ENCODE measurements at places on chromosomes 5 and 9.

- no peak for DNase-seq
Measured at GRCh38 chr5:168772316-168772961, 193.3 kb upstream of the PANK3 start.

- DNase-seq: no peak
Measured at GRCh38 chr5:78339617-78340436, 20.6 kb upstream of the SCAMP1 start.

- no peak for DNase-seq
Measured at GRCh38 chr5:52786949-52787599, 642 bp upstream of the ITGA1 start.

GRCh38 chr5:90015584-90016018, 394.0 kb downstream of the CETN3 start:
- no peak for DNase-seq

DNA sequence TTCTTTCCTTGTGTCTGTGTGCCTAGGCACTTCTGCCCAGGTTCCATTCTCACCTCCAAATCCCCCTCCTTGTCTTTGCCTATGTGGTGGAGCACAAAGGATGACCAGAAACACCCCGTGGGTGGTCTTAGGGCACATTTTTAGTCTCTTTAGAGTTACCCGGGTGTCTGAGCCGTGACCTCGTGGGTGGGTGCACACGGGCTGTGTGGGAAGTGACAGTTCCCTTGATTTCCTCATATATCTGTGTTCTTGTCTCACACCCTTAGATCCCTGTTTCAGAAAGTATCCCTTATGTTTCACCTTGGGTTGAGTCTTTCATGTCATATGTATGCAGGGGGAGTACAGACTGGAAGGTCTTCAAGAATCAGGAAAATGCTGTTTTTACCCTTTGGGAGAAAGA, 13.4 kb upstream of the SMIM32 start:
- DNase-seq: no peak

DNA sequence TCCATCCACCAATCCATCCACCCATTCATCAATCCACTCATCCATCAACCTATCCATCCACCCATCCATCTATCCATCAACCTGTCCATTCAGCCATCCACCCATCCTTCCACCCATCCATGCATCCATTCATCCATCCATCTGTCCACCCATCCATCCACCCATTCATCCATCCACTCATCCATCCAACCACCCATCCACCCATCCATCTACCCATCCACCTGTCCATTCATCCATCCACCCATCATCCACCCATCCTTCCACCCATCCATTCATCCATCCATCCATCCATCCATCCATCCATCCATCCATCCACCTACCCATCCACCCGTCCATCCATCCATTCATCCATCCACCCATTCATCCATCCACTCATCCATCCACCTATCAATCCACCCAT, 195.8 kb downstream of the NXNL2 start:
- DNase-seq: no peak

GRCh38 chr9:34546834-34547827, 24.3 kb upstream of the ENHO start:
- DNase-seq: no peak

GRCh38 chr9:105877721-105878120, 183.4 kb downstream of the TMEM38B start:
- DNase-seq: no peak

GRCh38 chr5:115022303-115022702, 147.4 kb downstream of the TRIM36 start:
- no peak for DNase-seq

GRCh38 chr5:15587916-15588315, 87.9 kb downstream of the FBXL7 start:
- DNase-seq: no peak

DNA sequence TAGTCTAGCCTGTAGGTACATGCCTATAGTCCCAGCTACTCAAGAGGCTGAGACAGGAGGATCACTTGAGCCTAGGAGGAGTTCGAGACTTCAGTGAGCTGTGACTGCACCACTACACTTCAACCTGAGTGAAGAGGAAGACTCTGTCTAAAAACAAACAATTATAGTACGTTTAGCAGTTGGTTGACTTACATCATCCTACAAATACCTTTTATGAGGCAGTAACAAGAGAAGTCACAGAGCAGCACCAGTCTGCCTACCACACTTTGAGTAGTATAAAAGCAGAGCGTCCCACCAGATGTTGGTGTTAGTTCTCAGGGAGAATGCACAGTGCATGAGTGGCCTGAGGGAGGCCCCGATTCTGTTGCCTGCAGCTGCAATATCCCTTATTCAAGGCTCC, 16.1 kb downstream of the ZFR start:
- DNase-seq: no peak

DNA sequence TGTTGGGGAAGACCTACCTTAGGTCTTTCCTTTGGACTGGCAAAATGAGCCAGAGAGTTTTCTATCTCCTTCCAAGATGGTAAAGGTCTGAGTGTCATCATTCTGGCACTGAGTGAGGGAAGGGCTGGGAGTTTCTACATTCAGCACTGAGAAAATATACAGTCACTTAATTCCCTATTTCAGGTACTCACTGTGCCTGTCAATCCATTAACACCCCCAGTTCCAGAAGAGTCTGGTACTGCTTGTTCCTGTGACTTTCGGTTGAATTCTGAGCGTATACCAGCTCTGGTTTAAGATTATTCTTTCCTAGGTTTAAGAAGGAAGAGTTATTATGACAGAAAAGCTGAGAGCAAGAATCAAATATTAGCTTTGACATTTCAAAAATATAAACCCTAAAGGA, 68.4 kb downstream of the MTX3 start:
- DNase-seq: no peak

DNA sequence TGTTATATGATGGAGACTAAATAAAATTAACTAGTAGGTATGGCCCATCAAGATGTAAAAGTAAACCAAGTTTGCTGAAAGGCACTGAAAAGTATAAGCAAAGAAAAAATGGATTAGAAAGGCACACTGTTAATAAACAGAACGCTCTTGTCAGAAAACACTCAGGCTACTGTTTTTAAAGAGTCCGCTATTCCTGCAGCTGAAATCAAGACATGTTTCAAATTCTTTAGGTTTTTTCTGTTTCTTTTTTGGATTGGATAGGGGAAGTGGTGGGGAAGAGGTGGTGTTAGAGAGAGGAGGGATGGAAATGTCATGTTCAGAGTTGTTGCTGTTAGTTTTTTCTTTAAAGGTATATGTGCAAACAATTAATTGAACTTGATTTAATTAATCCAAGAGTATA, 17.5 kb downstream of the OSTF1 start:
- DNase-seq: no peak

GRCh38 chr5:88815050-88815789, 67.8 kb downstream of the MEF2C start:
- DNase-seq: no peak

DNA sequence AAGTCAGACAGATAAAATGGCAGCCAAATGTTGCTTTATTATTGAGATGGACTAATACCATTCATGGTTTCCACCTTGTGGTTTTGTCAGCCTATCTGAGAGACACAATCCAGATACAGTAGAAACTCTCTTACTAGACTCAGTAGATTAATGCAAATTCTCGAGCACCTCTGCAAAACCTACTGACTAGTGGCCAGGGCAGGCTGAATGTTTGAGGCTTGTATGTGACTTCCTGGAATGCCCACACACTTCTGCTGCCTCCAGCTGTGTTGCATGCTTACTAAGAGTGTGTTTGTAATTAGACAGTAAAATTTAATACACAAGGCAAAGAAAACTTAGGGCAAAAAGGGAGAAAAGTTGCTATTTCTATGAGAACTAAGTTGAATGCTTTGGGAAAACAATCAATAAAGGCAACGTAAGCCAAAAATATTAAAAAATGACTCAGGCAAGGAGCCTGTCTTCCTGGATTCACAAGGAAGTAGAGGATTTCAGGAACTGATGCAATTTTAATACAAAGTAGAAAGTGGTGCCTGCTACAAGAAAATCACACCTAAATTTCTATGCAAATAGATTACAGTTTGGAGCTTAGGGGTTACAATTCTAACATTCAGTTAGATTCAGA, 30.2 kb upstream of the CCNG1 start:
- no peak for DNase-seq

DNA sequence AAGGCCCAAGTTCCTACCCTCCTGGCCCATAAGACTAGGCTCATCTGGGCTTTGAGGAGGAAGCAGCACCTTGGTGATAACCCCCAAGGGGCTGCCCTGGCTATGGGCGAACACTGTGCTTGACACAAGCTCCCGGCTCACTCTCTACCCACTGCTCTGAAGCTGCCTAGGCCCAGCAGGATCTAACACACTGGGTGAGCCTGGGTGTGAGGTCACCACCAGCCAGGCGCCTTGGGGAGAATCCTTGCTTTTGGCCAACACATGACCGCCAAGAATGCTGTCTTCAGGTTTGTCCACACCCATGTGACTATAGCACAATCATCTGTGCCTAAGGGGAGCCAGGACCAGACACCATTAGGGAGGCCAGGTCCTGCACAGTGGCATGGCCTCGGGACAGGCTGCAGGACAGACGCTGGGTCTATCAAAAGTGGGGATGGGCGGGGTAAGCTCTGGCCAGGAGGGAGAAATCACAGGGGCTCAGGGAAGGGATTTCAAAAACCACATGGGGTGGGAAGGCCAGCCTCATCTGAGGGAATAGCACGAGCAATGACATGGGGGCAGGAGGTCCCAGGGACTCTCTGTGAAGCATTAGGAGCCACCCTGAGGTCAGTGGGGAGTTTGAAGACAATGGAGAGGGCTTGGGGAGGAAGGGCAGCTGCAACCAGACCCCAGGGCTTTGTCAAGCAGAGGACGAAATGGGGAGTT, 29.6 kb downstream of the BICD2 start:
- DNase-seq: no peak

DNA sequence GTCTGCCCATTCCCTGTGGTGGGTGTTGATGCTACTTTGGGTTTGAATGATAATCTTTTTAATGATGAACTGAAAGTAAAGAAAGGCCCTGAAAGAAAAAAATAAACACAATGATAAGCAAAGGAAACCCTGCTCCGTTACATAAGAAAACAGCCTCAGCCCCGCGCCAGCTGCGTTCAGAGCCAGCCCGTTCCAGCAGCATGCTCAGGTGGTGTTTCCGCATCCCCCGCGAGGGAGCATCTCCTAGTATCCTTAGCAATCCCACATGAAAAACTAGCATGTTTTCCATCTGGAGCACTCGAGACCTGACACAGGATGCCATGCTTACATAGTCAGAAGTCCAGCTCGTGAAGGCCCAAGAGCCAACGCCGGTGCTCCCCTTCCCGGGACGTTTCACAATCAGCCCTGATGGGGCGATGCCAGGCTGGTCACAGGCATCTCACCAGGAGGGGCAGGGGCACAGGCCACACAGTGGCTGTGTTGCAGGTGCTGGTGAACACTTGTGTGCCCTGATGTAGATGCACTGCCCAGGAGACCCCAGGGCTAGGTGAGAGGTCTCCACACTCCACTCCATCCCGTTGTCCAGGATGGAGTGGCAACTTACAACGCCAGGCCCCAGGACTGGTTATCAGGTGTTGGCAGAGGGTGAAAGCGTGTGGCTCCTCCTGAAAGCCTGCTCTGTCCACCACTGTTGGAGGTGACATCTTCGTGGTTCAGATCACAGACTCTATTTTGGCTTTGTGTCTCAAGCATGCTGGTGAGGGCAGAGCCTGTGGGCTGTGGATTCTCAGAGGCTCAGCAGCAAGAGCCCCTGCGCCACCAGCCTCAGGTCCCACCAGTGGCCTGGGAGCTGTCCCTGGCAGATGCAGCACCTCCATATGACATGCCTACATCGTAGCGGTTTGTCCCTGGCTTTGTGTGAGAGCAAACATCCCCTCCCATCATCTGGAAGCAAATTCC, 246.8 kb upstream of the IRX1 start:
- no peak for DNase-seq

GRCh38 chr5:43482490-43483297, 971 bp downstream of the TMEM267 start:
- DNase-seq: no peak

Measured in stimulated activated CD8-positive, alpha-beta memory T cell treated with anti-CD3 and anti-CD28 coated beads, Interleukin-4, amount 100 ng/mL, for 1 hour (primary cell).